ENCODE measurements at places on chromosomes 2 and 18. TPM values are rescaled to one million over a fixed set of nuclear protein-coding genes. Genes with fewer than 3 reads are reported as not detected.

Gene SERPINB5
- total RNA-seq: not detected

GRCh38 chr2:27664154-27664574, 475 bp downstream of the SLC4A1AP start:
- DNase-seq: no peak

Gene MYOM1
- 1,331 TPM for total RNA-seq

Gene STEAP3
- 9.7 TPM for total RNA-seq

- DNase-seq: no peak
These were observed 8.9 kb upstream of the OSR1 start for GRCh38 chr2:19367326-19367725.

DNA sequence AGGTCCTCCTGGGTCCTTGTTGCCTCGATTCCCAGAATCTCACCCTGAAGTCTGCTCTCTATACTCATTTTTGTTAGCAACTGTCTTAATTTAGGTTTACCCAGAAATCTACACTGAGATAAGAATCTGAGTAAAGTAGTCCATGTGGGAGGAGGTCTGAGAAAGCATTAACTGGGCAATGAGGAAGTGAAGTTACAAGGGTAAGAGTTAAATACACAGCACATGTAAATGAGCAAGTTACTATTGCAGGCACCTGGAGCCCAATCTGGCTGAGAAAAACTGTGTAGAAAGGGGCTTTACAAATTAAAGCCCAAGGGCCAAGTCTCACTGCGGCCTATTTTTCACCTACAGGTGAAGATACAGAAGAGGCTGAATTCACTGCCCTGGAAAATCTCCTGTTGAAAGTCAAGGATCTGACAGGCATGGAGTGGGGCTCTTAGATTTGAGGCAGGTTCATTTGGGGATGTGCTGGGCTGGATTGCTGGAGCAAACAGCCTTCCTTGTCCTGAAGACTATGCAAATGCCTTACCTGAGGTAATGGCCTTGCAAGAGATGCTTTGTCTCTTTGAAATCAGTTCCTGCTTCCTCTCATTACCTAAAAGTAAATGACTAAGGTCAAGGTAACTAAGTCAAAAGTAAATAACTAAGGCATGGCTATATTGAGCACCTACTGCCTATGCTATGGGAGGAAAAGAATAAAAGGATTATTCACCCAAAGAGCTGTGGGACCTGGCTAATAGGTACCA, 84.4 kb upstream of the DYNAP start:
- no peak for DNase-seq
